ENCODE measurements at places on chromosomes 6 and 20. TPM values are rescaled to one million over a fixed set of nuclear protein-coding genes. Genes with fewer than 3 reads are reported as not detected.

The PNLDC1 gene
- 0.81 TPM for total RNA-seq

The MYBL2 gene
- 1.6 TPM for total RNA-seq

The ATAT1 gene
- total RNA-seq, result 0.69 TPM

The ABT1 gene
- 11.7 TPM for total RNA-seq

The SLC2A4RG gene
- 39.2 TPM for total RNA-seq

The SLC17A1 gene
- not detected for total RNA-seq

The EDN1 gene
- total RNA-seq, result 2.6 TPM

The BNIP5 gene
- not detected for total RNA-seq

The PRSS35 gene
- total RNA-seq, result 0.56 TPM

The NKAPL gene
- 1.1 TPM for total RNA-seq

The HTR1E gene
- not detected for total RNA-seq

The NCR2 gene
- total RNA-seq, result not detected

The MLN gene
- not detected for total RNA-seq

The C6orf52 gene
- not detected for total RNA-seq

The NMBR gene
- total RNA-seq, result not detected

The FILIP1 gene
- total RNA-seq, result 1.1 TPM

The PCMTD2 gene
- total RNA-seq, result 48.2 TPM

The SNPH gene
- 3.4 TPM for total RNA-seq

The AVP gene
- total RNA-seq, result not detected

The VGLL2 gene
- not detected for total RNA-seq

The DEF6 gene
- total RNA-seq, result 0.50 TPM

The UBD gene
- total RNA-seq, result not detected

The PYGB gene
- total RNA-seq, result 102 TPM

The RPN2 gene
- total RNA-seq, result 237 TPM

The LPA gene
- not detected for total RNA-seq

The SLC44A4 gene
- not detected for total RNA-seq

The DYNLT2 gene
- 0.49 TPM for total RNA-seq

The CPXM1 gene
- 85.5 TPM for total RNA-seq

The GLO1 gene
- 78.5 TPM for total RNA-seq

The PABPC1L gene
- 7.4 TPM for total RNA-seq

The CST2 gene
- not detected for total RNA-seq

Measured in cardiac ventricle fibroblast (primary cell).